ENCODE measurements at places on chromosomes 12 and 14. TPM values are rescaled to one million over a fixed set of nuclear protein-coding genes. Genes with fewer than 3 reads are reported as not detected.
A peak's percentile ranks its signal among the peaks of the same experiment; 100 is the strongest.

The CABP1 gene
- polyA plus RNA-seq = not detected

The DLST gene
- polyA plus RNA-seq = 104 TPM

The CLEC2D gene
- 158 TPM for polyA plus RNA-seq

DNA sequence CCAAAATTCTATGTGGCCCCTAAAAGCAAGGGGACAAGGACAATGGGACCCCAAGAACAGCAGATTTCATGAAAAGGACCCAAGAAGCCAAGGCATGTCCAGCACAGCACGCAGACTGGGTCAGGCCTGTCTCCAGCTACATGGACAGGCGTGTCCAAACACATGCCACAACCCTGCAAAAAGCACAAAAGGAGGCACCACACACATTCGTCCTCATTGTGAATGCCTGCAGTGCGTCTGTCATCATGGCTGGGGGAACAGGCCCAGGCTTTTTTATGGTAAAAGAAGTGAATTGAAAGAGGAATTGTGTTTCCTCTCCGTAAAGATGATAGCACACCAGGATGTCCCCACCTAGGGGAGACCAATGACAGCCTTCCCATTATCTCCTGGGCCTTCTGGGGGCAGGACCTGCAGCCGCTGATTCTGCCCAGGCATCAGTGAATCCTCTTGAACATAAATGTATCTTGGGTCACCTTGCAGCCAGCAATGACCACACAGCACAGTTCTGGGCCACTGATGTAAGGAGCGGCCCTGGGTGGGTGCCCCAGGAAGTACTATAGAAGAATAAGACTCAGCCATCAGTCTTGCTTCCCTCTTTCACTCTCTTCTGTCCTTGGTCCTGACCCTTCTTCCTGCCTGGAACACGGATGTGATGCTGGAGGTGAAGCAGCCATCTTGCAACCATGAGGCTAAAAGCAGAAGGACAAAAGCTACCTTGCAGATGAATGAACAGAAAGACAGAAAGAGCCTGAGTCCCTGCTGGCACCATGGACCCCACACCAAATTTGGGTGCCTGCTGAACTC, 29.8 kb upstream of the C14orf180 start:
- no peak for DNase-seq

DNA sequence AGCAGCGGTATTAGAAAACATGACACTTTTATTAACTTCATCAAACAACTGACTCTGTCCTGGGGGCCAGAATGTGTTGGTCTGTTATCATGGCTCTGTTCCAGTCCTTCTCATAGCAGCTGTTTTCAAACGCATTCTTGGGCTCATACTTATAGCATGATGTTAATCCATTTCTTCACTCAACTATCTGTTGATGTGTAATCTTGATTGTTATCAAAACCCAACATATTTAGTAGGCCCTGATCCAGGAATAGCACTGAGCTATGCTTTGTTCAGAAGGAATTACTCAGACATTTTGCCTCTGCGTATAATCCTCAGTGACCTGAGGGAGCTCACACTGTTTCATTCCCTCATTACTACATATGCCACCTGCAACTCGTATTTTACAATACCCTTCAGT, 315.9 kb downstream of the BMP4 start:
- no peak for DNase-seq

DNA sequence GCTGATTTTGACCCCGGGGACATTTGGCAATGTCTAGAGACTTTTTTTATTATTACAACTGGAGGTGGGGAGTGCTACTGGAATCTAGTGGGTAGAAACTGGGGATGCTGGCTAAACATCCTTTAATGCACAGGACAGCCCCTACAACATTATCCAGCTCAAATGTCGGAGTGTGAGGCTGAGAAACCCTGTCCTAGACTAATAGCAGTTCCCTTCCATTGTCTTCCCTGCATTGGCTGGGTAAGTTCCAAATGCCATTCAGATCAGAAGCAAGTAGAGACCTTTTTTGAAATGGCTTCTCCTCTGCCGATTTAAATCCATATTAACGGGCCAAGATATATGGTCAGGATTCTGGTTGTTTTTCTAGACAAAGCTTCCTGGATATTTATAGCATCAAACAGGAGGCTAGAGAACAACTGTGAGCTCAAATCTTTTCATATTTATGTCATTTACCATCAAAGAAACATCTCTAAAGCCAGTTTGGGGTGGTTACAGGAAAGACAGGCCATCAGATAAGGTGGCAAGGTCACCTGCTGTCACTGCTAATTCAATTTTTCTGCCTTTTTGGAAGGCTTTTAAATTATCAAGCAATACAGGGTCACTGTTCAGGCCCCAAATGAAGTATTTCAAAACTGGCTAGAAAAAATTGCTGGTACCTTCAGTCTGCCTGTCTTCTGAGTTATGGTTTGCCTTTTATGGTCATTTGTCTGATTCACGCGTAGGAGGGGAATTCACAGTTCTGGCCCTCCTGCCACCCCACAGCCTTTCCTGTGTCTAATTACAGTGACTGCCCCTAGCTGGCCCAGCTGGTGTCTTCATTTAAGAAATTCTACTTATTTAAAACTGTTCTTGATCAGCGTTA, 20.1 kb upstream of the AKAP5 start:
- DNase-seq = peak; percentile 77

- DNase-seq = no peak
These were observed 104.5 kb upstream of the FRMD6 start for GRCh38 chr14:51547260-51547659.

GRCh38 chr12:26704684-26705460, 128.1 kb downstream of the ITPR2 start:
- DNase-seq = peak; percentile 20

- no peak for DNase-seq
These were observed 210.2 kb upstream of the NPAS3 start for GRCh38 chr14:32728526-32728925.

- DNase-seq = peak; percentile 67
These were observed 507 bp downstream of the AHSA1 start for GRCh38 chr14:77458249-77458950.

DNA sequence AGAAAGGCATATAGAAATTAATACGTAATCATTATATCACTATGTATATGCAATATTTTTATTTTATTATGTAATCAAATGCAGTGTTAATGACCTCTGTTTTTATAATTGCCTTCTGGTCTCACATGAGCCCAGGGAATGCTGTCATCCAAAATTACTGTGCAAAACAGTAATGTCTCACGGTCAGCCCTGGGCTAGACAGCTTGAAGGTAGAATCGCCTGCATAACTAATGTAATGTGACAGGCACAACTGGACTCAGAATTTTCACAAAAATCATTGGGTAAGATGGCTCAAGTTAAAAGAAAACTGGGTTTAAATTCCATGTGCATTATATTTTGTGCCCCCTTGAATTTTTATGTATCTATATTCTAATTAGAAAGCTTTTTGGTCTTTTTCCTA, 293.3 kb downstream of the PPFIA2 start:
- DNase-seq = no peak

The APOF gene
- polyA plus RNA-seq = not detected

GRCh38 chr14:48983351-48983888, 602.8 kb downstream of the RPS29 start:
- no peak for DNase-seq

Data from B cell (primary cell).